Panc1 (cell line): ENCODE measurements at places on chromosomes 5 and 9. TPM values are rescaled to one million over a fixed set of nuclear protein-coding genes. Genes with fewer than 3 reads are reported as not detected.

The ZCCHC7 gene
- 43.7 TPM for total RNA-seq

GRCh38 chr5:106392766-106393165 lies 1278.0 kb downstream of the EFNA5 start:
- DNase-seq, result no peak

DNA sequence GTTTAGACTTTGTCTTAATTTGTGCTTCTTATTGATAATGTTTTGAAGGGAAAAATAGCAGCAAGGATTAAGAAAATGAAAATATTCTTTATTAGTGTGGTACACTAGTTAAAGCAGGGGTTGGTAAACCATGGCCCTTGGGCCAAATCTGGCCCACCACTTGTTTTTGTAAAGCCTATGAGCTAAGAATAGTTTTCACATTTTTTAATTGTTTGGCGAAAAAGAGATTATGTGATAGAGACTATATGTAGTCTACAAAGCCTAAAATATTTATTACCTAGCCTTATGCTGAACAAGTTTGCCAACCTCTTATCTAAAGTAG lies 57.2 kb downstream of the KCNN2 start:
- no peak for DNase-seq

- DNase-seq, result no peak
These were observed 42.6 kb downstream of the ANKRD55 start for GRCh38 chr5:56190497-56190896.

DNA sequence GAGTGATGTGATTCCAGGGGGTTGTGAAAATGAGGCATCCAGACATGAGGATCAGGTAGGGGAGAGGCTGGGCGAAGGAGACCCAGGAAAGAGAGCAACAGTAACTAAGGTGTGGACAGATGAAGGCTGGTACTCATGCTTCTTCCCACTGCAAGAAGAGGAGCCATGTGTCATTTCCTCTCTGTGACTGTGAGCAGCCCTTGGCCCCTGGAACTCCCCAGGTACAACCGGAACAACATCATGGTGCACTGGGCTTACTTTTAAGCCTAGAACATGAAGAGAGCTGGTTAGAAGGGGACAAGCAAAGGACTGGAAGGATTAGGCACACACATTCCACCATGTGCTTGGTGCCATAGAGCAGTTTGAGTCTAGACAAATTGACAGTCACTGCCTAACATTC lies 10.9 kb upstream of the IL12B start:
- DNase-seq, result no peak

- no peak for DNase-seq
These were observed 17.6 kb upstream of the CSF1R start for GRCh38 chr5:150103678-150104549.

DNA sequence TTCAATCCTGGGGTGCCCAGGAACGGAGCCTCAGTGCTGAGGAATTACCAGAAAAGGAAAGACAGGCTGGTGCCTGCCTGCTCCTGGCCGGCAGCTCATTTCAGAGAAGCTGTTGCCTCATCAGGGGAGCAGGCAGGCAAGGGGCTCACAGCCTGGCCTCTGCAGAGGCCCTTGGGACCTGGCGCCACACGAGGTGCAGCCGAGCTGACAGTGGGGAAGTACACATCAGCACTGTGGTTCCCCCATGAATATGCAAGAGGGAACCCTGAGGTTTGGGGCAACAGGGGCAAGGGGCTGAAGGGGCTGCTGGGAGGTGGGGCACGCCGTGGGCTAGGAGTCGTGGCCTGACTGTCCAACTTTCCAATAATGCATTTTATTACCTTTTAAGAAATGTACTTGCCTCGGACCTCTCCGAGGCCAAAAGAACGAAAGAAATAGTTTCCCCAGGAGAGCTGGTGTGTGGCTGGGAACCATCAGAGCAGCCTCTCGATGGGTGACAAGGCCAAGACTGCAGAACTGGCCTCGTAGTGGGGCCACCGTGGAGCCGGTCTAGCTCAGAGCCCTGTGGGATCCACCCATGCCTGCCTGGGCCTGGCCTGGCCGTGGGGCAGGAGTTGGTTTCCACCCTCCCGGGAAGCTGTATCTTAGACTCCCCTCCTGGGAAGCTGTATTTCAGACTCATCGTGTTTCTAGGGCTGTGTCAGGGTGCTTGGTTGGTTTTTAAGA lies 198.6 kb downstream of the PAX5 start:
- no peak for DNase-seq
